Stimulated activated CD4-positive, alpha-beta T cell treated with anti-CD3 and anti-CD28 coated beads, Interleukin-1b, Interleukin-23, amount 100 ng/mL, for 1 hour (primary cell): ENCODE measurements at places on chromosomes 3 and 15.

GRCh38 chr15:61281328-61281727, 52.2 kb upstream of the RORA start:
- no peak for DNase-seq

- DNase-seq: no peak
Observed at GRCh38 chr15:43238671-43239131, 17.9 kb upstream of the EPB42 start.

GRCh38 chr3:43255662-43256061, 30.7 kb upstream of the SNRK start:
- DNase-seq: no peak

DNA sequence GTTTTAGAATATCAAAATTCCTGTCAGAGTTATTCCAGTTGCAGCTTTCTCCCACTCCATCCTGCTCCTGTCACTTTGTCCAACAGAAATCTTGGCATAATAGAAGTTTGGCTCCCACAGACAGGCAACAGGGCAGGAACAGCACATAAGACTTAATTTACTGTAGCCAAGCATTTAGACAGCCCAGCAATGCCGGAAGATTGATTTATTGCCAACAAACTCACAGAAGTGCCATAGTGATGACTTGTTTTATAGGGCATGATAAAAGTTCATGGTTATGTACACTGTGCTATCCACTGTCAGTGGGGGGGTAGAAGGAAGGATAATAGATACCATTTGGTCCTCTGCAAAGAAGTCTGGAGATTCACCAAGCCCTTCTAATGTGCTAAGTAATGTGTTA, 98.3 kb upstream of the CBLB start:
- DNase-seq: no peak

GRCh38 chr3:178405531-178405930, 130.7 kb upstream of the KCNMB2 start:
- no peak for DNase-seq

- DNase-seq: no peak
Observed at GRCh38 chr3:171095063-171095462, 68.5 kb upstream of the SLC2A2 start.

DNA sequence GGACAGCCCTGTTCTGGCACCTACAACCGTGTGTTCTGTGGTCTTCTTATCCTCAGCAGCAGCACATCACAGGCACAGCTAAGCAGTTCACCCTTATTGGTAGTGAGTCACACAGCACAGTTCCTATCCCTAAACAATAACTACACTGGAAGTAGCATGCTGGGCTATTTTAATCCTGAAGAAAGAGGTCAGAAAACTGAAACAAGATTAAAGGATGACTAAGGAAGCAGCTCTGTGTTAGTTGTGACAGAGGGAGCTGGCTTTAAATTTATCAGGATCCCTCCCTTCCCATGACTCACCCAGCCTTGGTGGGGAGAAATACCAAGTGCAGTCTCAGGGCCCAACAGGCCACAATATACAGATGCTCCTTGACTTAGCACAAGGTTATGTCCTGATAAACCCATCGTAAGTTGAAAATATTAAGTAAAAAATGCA, 144.3 kb downstream of the ERC2 start:
- DNase-seq: no peak

DNA sequence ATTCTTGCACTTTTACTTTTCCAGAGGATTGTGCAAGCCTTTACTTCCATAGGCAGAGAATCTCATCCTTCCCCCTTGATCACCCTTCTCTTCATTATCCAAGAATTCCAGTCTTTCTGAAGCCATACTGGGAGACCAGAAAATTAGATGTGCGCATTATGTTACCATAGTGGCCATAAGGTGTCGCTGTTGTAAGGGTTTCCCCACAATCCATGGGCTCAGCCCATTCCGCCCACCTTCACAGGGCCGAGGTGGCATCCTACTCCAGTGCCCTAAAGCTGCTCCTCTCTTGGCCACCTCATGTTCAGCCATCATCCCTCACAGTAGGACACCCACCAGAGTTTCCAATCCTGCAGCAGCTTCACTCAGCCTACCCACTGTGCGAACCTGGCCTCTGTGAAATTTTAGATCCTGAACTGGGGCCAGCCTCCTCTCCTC, 35.0 kb downstream of the CTSH start:
- DNase-seq: no peak

GRCh38 chr15:98964466-98965133, 43.0 kb downstream of the PGPEP1L start:
- no peak for DNase-seq

GRCh38 chr3:128714887-128715491, 11.0 kb upstream of the RAB7A start:
- DNase-seq: no peak

- no peak for DNase-seq
Observed at GRCh38 chr15:67134067-67134838, 68.9 kb downstream of the SMAD3 start.

GRCh38 chr3:184228376-184229137, 828 bp upstream of the VWA5B2 start:
- no peak for DNase-seq

DNA sequence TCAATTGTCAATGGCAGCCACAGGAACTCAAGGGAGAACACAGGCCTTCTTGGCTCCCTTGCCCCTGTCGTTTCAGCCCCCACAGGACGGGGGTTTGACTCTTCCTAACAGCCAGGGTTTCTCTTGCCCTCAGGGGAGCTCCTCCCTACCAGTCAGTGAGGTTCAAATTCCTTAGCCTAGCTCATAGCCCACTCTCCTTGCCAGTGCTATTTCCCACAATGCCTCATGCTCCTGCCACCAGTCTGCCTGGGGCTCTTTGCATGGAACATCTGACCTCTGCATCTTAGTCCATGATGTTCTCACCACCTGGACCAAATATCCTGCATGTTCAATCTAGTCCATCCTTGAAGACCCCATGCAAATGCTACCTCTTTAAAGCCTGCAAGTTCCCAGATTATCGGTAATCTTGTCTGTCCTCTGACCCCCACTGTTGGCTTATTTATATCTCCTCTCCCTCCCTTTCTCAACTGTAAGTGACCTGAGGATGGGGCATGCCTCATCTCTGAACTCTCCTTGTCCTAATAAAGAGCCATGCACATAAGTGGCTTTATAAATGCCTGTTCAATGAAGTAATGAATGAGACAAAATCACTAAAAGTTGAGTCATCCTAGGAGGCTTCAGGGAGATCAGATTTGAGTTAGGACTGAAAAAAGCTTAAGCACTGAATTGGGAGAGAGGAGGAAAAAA, 78.0 kb downstream of the MYO1E start:
- DNase-seq: no peak

DNA sequence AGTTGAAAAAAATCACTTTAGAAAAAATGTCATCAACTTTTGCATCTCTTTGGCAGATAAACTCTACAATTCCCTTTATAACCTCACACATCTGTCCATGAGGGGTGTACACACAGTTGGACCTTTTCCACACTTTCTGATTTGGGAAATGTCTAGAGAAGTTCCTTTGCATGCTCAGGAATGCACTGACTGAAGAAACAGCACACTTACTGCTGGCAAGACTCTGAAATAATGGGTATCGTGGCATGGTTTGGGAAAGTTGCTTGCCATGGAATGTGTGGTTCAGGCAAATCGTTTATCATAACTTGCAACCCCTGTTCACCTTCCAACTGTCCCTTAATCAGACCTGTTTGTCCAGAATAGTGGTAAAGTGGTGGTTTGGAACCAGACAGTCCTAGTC, 135.3 kb upstream of the TGFBR2 start:
- DNase-seq: no peak

GRCh38 chr3:52007291-52007690, 11.6 kb upstream of the RPL29 start:
- no peak for DNase-seq

DNA sequence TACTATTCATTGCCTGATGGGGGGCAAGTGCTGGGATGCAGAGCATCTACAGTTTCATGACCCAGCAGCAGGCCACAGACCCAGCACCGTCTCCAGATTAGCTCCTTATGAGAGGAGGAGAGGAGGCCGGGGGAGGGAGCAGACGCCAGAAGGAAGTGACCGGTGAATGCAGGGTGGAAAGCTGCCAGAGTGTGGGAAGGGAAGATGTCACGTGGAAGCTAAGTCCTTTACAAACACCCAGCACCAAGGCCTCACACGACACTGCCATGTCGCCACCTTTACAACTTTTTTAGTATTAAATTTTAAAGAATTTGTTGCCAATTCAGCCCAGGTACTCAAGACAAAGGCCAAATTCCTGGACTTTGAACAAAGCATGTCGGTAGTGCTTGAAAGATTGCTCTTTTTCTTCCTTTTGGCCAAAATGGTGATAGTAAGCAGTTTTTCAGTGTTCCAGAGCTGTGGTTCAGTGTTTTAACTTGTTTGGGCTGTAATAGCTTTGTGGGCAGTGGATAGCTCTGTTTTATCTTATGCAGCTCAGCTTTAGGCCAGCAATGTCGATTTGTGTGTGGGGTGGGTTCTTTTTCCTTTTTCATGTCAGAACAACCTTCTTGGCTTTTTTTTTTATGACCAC, 58.2 kb downstream of the ZBTB38 start:
- DNase-seq: no peak

DNA sequence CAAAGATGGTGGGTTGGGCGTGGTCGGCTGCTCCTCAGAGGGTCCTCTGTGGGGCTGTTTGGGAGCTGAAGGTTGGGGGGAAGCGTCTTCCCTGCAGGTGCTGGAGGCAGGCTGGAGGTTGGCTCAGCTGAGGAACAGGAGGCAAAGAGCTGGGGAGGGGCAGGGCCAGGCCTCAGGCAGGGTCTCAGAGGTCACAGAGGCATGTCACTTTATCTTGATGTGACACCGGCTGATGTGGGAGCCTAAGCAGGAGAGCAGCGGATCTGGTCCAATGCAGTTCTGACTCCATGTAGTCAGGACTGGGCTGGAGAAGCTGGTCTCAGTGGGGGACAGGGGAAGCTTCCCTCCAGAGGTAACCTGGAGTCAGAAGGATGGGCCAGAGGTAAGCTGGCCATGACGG, 7.7 kb upstream of the GNAT1 start:
- no peak for DNase-seq

- no peak for DNase-seq
Observed at GRCh38 chr3:52998771-52999513, 46.9 kb downstream of the SFMBT1 start.

- DNase-seq: no peak
Observed at GRCh38 chr15:64205202-64205601, 42.4 kb upstream of the PPIB start.

DNA sequence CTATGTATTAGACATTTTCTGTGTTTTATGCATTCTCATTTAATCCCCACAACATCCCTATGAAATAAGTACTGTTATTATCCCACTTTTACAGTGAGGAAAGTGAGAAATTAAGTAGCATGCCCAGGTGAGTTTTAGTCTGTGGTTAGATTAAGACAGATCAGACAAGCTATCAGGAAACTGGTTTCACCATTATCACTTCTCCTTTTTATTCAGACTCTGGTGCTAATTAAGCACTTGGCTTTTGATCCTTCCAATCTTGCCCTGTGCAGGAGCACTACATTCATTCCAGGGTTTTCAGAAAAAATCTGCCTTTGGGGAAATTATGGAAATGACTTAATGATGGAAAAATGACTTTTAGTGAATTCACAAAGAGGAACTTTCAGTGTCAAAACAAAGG, 115.2 kb downstream of the TMEM108 start:
- DNase-seq: no peak

DNA sequence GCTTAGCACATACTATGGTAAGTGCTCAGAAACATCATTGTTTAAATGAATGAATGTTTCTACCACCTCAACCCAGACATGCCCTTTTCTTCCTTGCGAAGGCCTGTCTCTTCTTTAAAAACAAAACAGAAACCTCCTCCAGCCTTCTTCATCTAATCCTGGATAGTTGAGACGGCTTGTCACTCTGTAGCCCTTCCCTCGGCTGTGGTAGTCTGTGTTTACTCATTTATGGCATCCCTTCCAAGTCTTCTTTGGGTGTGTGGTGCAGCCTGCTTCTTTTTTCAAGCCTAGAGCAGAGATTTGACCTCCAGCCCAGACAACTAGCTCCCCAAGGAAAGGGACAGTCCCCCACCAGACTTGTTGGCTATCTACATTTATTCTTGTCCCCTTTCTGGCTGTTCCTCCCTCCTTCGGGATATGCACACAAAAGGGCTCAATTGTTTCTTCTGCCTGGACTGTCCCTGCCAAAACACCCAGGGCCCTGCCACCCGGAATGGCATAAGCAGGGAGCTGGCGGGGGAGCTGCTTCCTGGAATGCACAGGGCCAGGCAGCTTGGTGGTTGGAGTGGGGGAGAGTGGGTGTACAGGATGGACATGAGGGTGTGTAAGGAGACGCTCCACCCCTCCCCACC, 67.8 kb downstream of the ITGA11 start:
- no peak for DNase-seq

- no peak for DNase-seq
Observed at GRCh38 chr15:40443846-40444245, 3.1 kb downstream of the BAHD1 start.

GRCh38 chr3:182920515-182921084, 59.7 kb downstream of the DCUN1D1 start:
- no peak for DNase-seq
